ENCODE measurements at places on chromosomes 3 and 15.

DNA sequence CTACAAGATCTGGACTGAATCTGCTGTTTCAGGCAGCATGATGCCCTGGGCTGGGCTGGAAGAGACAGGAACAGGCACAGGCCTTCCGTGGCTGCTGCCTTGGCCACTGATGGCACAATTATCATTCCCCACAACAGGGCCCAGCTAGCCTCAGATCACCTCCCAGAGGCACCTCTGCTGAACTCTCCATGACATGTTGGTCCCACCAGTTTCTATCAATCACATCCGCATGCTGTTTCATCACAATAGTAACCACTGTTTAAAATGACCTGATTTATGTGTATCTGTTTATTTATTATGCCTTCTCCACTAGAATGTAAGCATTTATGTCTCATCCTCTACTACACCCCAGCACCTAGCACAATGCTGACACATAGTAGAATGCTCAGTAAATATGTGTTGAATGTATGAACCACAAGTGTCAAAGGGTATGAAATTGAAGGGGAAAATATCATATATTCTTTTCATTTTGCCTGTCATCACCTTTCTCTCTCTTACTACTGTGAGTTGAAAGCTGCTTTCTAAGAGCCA, 32.7 kb upstream of the ZBTB38 start:
- DNase-seq: no peak

GRCh38 chr3:56309465-56309864, 158.8 kb downstream of the ERC2 start:
- no peak for DNase-seq

DNA sequence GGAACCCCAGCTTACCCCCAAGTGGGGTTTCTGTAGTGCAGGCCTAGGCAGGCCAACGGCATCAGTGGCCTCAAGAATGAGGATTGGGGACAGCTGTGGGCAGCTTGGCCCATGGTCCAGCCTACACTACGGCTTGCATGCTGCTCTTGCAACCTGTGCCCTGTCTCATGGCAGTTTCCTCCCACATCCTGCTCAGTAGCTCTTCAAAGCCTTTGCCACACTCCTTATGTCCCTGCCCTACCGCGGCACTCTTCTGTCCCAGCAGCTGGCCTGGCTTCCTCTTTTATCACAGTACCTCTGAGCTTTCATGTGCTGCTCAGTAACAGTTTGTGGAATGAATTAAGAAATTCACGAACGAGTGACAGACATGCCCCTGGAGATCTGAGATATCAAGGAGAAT, 431.0 kb downstream of the EPHB1 start:
- peak; percentile 64 for DNase-seq

DNA sequence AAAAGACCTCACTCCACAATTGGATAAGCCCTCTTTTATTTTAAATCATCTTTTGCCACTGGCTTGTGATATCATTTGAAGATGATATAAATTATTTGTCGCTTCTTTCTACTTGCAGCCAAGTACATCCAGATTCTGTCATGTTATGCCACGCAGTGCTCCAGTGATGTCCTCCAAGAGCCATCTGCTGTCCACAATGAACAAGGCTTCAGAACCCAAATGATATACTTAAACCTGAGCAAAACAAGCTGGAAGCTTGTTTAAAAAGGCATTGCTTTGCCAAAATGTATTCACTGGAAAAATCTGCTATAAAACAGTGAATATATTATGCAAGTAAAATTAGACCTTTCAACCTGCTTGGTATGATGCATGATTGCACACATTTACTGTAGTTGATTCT, 58.8 kb upstream of the ARL6 start:
- no peak for DNase-seq

- no peak for DNase-seq
Observed at GRCh38 chr3:117278424-117279190, 569.0 kb downstream of the TUSC7 start.

GRCh38 chr15:98755138-98755537, 106.8 kb downstream of the IGF1R start:
- DNase-seq: no peak

DNA sequence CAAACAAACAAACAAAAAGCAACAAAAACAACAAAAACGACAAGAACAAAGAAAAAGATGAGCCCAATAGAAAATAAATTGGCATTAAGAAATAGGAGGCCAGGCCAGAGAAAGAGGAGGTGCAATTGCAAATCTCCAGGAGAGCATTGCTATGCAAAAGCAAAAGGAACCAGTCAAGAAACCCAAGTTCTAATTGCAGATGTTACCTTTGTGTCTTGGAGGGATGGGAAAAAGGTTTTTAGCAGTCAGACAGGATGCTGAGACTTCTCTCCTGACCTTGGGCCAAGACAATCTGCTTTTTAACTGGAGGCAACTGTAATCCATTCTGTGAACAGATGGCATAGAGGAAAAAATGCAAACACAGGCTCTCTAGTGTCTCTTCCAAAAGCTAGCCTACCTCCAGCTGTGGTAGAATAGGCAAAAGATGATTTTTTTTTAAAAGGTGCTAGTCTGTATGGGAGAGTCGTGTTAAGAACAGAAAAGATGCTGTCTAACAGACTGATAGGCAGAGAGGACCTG, 56.4 kb downstream of the LSAMP start:
- DNase-seq: no peak

DNA sequence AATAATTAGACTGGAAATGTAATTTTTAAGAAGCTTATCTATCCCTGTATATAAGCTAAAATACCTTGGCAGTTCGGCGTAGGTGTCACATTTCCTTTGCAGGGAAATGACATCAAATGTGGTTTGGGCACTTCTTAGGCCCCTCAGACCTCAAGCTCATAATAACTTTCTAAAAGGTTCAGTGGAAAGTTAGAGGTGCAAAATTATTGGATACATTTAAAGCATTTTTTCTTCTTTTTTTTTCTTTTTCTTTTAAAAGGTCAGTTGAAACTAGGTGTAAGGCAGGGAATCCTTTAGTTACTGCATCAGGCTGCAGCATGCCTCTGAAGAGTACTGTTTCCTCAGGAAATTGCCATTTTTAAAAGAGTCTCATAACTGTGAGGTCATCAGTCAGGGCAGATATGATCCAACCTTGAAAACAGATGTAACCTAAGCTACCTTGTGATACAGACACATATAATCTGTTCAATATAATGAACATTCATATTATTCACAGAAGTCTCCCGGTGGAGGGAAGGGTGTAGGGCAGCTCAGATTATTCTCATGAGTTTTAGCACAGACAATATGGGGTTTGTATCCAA, 4.8 kb downstream of the SACM1L start:
- peak; percentile 2 for DNase-seq

DNA sequence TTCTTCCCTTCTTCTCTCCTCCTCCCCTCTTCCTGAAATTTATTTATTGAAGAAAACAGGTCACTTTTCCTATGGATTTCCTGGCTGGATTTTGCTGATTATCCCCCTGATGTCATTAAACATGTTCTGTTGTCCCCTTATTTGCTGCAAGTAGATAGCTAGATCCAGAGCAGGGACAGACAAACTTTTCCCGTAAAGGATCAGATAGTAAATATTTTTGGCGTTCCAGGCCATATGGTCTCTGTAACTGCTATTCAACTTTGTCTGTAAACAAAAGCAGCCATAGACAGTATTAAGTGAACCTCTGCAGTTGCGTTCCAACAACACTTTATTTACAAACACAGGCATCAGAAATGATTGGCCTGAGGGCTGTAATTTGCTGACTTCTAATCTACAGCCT, 241.3 kb downstream of the NEK10 start:
- no peak for DNase-seq

DNA sequence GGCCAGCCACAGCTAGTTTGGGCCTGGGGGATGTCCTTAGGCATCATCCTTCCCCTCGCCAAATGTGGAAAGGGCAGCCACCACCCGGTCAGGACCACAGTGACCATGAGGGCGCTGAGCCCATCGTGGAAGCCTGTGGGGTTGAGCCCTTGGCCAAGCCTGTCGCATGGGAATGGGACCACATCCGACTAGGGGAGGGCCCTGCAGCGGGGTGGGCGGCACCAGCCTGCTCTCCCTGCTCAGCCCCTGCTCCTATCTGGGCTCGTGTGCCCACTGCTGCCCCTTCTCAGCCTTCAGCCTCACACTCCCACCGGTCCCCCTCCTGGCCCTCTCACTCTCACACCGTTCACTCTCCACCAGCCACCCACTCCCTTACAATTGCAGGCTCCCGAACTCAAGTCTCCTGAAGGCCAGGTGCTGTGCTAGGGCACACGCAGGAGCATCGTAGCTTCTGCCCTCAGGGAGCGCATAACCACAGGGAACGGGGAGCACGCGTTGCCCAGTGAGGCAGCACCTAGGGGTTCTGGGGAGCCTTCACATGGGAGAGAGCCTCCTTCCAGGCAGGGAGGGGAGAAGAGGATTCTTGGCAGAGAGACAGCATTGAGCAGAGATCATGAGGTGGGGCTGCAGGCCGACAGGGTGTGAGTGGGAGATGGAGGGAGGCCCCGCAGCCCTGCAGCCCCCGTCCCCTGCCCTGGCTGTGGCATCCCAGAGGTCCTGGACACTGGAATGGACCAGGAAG, 26.1 kb downstream of the LOXL1 start:
- no peak for DNase-seq

DNA sequence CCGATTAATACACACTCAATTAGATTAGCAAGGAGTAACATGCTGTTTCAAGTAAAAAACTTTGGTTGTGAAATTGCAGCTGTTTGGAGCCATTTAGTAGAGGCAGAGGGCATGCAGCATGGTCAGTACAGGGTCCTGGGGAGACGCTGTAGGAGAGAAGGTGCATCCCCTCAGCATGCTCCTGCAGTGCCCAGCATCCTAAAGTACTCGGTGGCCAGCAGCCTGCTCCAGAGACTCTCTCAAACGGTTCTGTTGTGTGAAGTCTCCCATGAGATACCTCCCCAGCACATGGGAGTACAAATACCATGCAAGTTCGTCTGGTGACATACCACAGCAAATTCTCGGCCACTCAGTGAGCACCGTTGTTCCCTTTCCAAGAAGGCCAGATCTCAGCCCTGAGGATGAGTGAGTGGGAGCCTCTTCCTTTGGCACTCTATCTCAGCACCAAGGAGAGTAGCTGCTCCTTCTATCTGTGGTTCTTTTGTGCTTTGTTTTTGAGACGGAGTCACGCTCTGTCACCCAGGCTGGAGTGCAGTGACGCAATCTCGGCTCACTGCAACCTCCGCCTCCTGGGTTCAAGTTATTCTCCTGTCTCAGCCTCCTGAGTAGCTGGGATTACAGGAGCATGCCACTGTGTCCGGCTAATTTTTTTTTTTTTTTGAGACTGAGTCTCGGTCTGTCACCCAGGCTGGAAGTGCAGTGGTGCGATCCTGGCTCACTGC, 72.7 kb downstream of the TJP1 start:
- DNase-seq: no peak

DNA sequence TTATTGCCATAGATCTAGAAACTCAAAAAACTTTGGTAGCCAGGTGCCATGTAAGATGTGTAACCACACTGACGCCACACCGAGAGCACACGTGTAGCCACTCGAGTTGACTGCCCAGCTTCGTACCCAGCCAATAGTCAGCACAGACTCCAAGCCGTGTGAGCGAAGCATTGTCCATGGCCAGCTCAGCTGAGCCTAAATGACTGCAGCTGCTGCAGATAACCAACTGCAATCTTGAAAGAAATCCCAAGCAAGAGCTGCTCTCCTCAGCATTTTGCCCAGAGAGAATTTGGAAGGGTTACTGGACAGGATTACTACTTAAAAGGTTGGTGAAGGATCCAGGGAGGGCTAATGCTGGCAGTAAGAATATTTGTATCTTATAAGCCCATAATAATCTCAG, 193.0 kb upstream of the THRB start:
- no peak for DNase-seq

DNA sequence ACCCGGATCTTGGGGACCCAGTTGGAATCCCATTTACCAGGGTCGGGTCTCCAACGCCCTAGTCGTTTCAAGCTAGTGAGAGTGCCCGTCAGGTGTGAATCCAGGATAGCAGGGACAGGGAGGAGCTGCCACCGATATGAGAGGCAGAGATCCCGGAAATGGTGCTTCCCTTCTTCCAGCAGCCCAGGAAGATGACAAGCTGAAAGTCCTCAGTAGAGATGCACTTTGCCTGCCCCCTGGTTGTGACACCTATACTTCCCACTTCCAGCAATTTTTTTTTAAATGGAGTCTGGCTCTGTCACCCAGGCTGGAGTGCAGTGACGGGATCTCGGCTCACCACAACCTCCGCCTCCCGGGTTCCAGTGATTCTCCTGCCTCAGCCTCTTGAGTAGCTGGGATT, 503.0 kb downstream of the NTRK3 start:
- DNase-seq: no peak

- DNase-seq: no peak
Observed at GRCh38 chr3:122774564-122774963, 19.1 kb downstream of the HSPBAP1 start.

DNA sequence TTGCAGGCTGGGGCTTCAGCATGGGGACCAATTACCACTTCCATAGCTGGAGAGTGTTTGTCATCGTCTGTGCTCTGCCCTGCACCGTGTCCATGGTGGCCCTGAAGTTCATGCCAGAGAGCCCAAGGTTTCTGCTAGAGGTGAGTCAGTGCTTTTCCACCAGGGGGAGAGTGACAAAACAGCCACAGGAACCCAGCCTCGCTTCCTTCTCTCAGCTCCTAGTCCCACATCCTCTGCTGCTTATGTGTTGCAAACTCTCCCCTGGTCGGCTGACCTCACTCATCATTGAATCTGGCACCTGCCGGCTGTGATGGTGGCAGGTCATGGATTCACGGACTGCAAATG, 158.3 kb downstream of the SV2B start:
- DNase-seq: peak; percentile 75

- no peak for DNase-seq
Observed at GRCh38 chr3:116749388-116749787, 39.8 kb downstream of the TUSC7 start.

GRCh38 chr3:188571531-188572095, 417.7 kb downstream of the LPP start:
- no peak for DNase-seq

DNA sequence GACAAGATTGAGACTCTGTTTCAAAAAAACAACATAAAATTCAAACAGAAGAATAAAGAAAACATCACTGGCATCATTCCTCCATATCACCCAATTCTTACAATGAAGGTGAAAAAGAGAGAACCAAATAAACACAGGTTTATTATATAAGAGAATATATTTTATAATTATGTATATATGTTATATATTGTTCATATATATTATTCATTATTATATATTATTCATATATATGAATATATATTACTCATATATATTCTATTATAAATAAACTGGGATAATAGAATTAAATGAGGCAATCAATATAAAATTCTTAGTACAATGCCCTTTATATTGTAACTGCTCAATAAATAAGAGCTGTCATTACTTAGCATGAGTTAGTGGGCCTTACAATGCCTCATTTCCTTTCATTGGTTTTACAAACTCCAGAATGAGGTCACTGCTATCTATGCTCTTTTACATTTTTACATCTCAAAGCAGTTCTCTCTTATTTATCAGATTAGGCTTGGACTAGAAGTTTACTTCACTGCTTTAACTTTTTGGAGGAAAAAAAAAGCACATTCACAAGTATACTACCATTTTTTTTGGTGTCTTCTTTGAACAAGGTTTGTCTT, 135.5 kb upstream of the TTC14 start:
- no peak for DNase-seq

DNA sequence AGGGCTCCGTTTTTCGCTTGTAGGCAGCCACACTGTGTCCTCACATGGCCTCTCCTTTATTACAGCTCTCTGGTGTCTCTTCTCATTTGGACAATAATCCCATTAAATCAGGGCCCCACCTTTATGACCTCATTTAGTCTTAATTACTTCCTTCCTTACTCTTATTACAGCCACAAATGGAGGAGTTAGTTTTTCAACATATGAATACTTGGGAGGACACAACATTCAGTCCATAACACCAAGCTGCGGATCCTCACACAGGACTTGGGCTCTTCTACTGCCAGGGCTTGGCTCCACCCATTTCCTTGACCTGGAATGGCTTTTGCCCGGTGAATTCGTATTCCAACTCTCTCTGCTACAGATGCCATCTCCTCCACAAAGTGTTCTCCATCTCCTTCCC, 74.3 kb upstream of the SLC7A14 start:
- no peak for DNase-seq
